ENCODE measurements at places on chromosomes 7 and 10.

GRCh38 chr7:15424468-15424867, 137.3 kb downstream of the AGMO start:
- DNase-seq: no peak

- DNase-seq: no peak
Observed at GRCh38 chr7:15737601-15738000, 51.1 kb upstream of the MEOX2 start.

DNA sequence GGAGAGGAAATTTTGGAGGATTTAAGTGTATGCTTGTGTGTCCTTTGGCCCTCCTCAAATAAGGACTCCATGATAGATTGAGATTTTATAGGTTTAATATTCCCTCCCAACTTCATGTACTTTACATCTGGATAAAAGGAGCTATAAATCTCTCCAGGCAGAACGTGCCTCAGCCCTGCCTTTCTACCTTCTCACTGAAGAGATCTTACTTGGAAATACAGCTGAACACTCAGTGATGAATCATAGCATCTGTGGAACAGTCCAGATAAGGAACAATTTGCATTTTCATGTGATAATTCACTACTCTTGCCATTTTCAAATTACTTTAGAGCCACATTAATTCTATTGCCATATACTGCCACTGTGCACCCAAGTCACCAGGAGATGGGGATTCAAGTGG, 364.6 kb upstream of the PODXL start:
- DNase-seq: no peak

- no peak for DNase-seq
Observed at GRCh38 chr7:25759748-25760147, 392.2 kb upstream of the NFE2L3 start.

Data from activated CD4-positive, CD25-positive, alpha-beta regulatory T cell (primary cell).